ENCODE measurements at places on chromosomes 5 and 9. TPM values are rescaled to one million over a fixed set of nuclear protein-coding genes. Genes with fewer than 3 reads are reported as not detected.

S1PR3 gene
- total RNA-seq, result not detected

MEIKIN gene
- 0.75 TPM for total RNA-seq

SNCAIP gene
- total RNA-seq, result not detected

SHB gene
- total RNA-seq, result 1.5 TPM

COQ4 gene
- total RNA-seq, result 54.9 TPM

- peak; percentile 56 for DNase-seq
These were observed 2.2 kb downstream of the DUSP1 start for GRCh38 chr5:172768573-172769341.

DNA sequence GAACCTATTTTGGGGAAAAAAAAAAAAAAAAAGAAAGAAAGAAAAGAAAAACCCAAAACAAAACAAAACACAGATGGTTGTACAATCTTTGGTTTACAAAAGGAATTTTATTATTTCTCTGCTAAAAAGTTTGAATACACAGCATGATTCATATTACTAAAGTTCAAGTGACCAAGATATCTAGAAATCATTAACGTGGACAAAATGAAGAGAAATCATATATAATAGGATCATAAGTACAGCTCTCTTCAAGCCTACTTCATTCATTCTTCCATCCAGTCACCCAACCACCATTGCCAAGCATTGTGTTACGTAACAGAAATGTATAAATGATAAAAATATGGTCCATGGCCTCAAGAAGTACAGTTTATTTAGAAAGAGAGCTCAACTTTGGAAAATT is 52.9 kb downstream of the ZDHHC21 start:
- DNase-seq, result no peak

- DNase-seq, result no peak
These were observed 363.9 kb downstream of the KDM4C start for GRCh38 chr9:7121664-7122063.

DNA sequence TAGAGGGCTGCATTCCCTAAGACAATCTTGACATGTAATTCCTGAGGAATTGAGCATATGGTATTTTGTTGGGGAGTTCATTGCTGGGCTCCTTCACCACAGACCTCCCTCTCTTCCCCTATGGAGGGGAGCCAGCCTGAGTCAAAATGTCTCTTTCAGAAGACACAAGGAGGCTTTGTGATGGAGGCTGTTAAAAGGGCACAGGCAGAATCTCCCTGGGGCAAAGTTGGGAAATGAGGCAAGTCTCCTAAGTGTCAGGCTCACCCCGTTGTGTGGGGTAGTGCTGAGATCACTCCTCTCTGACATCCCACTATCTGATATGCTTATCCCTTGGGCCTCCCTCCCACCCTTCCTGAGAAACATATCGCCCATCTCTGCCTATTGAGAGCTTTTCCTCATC is 30.6 kb downstream of the GFRA3 start:
- no peak for DNase-seq

DNA sequence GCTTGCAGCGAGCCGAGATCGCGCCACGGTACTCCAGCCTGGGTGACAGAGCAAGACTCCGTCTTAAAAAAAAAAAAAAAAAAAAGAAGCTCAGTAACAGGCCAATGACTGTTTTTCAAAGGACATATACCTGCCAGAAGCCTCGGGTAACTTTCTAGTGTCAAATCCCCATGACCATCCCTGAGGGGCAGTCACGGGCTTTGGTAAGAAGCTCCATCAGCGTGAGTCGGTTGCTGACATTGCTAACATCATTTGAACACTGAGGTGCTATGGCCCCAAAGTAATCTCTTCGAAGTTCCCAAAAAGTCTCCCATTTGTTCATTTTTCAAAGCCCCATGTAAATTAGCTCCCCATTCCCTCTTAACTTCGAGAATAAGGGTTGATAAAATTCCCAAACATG is 11.6 kb downstream of the NAIP start:
- no peak for DNase-seq

- DNase-seq, result no peak
These were observed 79.7 kb downstream of the PLAC8L1 start for GRCh38 chr5:146025681-146026080.

GRCh38 chr5:107564931-107565372 is 105.8 kb downstream of the EFNA5 start:
- no peak for DNase-seq

DNA sequence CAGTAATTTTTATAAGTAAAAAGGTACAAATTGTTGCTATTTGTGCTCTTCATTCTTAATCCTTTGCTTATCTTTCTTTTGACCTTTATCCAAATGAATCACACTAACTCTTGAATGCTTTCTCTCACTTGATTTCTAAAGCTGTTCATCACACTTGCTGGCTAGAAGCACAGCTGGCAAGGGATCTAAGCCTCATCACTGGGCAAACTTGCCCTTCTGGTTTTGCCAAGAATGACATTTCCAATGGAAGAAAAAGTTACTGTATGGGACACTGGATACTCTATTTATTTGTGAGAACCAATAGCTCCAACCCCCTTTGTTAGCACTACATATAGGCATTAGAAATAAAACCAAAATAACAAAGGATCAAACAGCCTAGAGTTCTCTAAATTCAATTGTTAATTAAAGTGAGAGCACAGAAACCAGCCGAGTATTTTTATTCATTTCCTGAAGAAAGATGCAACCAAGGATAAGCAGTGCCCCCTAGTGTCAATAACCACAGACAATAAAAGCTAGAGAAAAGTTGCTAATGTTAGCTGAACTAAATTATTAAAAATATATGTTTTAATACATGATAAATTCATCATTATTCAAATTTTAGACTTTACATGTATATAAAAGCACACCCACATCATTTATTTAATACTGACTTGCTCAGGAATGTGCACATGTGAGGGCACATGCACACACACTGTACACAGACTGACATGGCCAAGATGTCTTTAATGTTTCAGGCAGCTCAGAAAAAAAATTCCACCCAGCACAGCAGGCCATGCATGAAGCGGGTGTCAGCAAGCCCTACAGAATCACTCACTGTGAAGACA is 59.8 kb upstream of the POU5F2 start:
- DNase-seq, result peak; percentile 44

Measured in B cell (primary cell).